ENCODE measurements at places on chromosomes 13 and 19.

GRCh38 chr19:2110822-2111221 is 14.1 kb downstream of the IZUMO4 start:
- DNase-seq = no peak

DNA sequence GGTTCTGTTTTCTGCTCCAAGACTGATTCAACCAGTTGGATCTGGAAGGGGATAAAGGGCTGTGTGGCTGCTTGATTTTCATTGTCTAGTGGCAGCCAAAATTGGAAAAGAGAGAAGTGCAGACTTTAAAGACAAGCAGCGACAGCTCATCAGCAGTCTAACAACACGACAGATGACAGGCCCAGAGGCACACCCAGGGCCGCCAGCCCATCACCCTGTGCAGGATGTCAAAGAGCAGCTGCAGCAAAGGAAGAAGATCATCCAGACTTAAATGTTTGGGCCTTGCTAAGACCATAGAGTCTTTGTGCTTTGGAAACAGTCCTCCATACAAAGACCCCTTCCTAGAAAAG is 421.0 kb upstream of the KLF12 start:
- no peak for DNase-seq

GRCh38 chr19:49491804-49492572 is 4.2 kb upstream of the RPS11 start:
- no peak for DNase-seq

- peak; percentile 51 for DNase-seq
These were observed 1.7 kb downstream of the KLK4 start for GRCh38 chr19:50909240-50910070.

DNA sequence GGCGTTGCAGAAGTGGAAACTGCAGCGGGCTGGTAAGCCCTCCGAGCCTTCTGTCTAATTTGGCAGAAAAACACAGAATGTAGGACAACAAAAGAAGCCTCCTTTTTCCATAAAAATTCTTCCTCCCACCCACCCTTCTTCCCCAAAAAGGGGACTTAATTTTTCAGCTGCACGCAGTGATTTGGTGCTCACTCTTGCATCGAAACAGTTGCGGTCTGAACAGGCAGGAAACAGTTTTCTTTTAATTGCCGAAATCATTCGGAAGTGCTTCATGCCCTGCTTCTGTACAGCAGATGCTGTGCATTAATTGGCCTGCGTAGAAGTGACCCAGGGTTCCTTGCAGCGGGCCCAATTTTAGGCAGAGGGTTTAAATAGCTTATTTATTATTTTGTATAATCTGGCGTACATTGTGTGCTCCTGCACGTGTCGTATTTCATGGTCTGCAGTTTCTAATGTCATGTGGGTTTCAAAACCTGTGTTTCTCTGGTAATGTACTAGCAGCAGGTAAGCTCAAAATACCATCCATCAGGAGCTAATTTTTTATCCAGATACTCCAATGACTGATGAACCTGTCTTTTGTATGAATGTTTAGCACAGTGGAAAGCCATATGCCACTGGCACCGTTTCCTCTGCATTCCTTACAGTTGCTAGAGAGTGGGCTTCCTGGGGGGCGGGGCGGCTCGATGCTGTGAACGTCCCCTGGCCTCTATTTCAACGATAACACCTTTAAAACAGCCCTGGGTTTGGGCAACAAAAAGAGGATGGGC is 66.6 kb downstream of the GGACT start:
- no peak for DNase-seq

GRCh38 chr13:25538276-25538675 is 166.5 kb downstream of the ATP8A2 start:
- DNase-seq = no peak

GRCh38 chr19:40005691-40006272 is 8.9 kb downstream of the ZNF546 start:
- no peak for DNase-seq

GRCh38 chr13:113152984-113153809 is 5.3 kb upstream of the PROZ start:
- no peak for DNase-seq

DNA sequence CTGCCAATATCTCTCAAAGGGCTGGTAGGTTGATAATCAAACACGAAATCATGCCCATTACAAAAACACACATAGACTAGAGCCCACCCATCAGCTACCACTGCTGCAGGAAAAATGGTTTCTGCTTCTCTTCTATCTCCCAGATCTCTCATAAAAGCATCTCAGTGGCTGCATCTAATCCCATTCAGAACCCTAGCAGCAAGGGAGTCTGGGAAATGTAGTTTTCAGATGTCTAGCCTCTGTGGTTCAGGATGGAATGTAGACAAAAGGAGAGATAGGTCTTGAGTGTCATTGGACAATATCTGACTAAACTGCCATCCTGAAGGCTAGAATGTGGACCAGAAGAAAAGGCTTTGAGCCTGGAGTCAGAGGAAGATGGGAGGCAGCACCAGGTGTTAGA is 32.1 kb downstream of the RDH8 start:
- no peak for DNase-seq

DNA sequence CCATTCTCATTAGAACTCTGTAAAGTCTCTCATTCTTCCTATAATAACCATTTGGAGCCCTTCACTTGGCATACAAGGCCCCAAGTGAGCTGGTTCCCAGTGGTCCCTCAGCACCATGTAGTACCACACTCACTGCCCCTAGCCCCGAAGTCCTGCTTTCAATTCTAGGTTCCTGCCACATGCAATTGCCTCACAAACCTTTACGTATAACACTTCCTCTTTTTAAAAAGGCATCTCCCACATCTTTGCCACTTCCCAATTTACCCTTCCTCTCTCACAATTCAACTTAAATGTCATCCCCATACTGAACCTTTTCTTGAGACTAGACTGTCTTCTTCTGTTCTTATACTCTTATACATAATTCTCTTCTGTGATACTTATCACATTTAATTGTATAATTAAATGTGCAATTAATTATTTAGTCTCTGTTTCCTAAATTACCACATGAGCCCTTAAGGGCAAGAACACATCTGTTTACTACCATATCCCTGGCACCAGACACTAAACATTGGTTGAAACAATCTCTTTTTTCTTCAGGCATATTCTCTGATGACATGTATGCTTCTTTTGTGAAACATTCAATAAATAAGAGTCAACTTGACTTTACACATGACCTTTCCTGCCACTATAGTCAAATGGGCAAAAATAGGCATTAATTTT is 304.0 kb downstream of the SPRY2 start:
- no peak for DNase-seq
